Muscle of back (tissue), 13 donors: ENCODE measurements at places on chromosomes 1 and 21. TPM values are rescaled to one million over a fixed set of nuclear protein-coding genes. Genes with fewer than 3 reads are reported as not detected.

CD247 gene
- 2.4 TPM for polyA plus RNA-seq

HCRTR1 gene
- polyA plus RNA-seq, result 0.16 TPM

IRF6 gene
- polyA plus RNA-seq, result 1.1 TPM

ADAMTS5 gene
- polyA plus RNA-seq, result 18.5 TPM
